Esophagus squamous epithelium (tissue), 5 donors: ENCODE measurements at places on chromosomes 12 and 14.

DNA sequence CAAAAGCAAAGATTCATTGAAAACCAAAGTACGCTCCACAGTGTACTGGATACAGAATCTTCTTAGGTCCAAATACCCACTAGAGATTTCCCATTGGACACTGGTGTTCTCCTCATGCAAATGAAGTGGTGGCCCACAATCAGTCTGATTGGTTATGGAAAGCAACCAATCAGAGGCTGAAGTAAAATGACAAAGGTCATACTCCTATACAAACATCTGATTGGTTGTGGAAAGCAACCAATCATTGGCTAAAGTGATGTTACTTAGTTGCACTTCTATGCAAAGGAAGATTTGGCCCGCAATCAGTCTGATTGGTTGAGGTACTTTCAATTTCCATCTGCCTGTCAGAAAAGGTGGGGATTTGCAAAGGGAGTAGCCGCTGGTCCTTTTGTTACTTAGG is 1.3 kb upstream of the WASHC3 start:
- no peak for DNase-seq

DNA sequence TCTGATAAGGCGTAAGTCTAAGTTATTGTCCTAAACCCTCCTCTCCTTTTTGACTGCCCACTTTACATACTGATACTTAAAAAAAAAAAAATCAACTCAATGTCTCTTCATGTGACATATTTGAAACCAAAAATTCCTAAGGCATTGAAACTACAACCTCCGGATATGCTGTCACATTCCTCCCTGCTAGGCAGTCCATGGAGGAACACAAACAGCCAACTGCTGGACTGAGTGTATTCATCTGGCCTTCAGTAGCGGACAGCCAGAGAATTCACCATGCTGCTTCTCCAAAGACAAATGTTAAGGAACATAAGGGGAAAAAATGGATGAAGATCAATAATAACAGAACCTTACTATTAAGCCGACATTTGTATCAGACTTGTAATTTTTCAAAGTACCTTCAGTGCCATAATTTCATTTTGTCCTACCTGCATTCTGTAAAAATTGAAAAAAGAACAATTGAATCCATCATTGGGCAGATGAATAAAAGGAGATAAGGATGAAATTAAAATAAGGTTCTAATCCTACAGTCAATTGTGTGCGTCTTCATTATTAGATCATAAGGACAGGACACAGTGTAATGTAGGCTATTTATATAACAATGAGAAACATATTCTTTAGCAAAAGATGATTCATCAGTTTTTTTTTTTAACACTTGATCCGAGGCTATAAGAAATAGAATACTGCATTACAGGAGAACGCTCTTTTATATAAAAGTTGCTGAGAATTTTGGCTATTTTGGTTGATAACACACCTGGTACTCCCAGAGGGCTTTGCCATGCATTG is 12.2 kb downstream of the RERG start:
- no peak for DNase-seq

GRCh38 chr14:74548881-74549280 is 55.3 kb downstream of the ISCA2 start:
- no peak for DNase-seq

DNA sequence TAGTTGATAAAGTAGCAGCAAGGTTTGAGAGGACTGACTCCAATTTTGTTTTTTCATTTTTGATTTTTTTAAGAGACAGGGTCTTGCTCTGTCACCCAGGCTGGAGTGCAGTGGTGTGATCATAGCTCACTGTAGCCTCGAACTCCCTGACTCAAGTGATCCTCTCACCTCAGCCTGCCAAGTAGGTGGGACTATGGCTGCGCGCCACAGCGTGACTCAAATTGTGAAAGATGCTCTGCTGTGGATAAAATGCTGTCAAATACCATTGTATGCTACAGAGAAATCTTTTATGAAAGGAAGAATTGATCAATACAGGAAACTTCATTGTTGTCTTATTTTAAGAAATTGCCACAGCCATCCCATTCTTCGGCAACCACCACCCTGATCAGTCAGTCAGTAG is 48.3 kb downstream of the SCN8A start:
- DNase-seq = no peak

- DNase-seq = no peak
These were observed 395.2 kb upstream of the DCN start for GRCh38 chr12:91577586-91578539.

- DNase-seq = no peak
These were observed 2.1 kb downstream of the LDHB start for GRCh38 chr12:21655591-21655990.

- DNase-seq = no peak
These were observed 119.6 kb downstream of the NUAK1 start for GRCh38 chr12:106019144-106019543.

DNA sequence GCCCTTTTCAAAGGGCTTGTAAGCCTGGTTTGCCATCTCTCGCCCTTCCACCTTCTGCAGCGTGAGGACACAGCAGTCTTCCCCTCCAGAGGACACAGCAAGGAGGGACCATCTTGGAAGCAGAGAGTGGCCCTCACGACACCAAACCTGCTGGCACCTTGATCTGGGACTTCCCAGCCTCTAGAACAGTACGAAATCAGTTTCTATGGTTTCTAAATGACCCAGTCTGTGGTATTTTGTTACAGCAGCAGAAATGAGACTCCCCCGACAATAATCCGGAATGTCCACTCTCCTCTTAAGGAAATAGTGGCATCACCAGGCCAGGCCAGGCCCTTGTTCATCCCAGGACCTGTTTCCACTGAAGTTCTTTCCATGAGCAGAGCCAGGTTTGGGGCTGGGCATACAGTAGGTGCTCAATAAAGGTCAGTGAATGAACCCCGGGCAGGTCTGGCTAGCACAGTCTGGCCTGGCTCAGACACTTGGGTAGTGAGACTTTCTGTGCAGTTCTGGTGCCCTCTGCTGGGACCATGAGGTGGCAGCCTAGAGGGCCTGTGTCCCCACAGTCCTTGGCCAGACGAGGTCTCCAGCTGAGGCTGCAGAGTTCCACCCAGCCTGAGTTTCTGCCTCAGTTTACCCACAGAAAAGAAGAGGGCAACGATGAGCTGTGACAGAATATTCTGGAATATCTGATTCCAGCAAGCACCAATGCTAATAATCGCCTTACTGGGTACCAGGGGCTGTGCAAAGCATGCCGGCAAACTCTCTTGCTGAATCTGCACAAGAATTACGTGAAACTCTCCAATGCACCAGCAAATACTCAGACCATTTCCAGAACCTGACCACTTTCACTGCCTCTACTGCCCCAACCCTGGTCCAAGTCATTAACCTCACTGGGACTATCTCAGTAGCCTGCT is 14.0 kb downstream of the ABCB9 start:
- DNase-seq = no peak

DNA sequence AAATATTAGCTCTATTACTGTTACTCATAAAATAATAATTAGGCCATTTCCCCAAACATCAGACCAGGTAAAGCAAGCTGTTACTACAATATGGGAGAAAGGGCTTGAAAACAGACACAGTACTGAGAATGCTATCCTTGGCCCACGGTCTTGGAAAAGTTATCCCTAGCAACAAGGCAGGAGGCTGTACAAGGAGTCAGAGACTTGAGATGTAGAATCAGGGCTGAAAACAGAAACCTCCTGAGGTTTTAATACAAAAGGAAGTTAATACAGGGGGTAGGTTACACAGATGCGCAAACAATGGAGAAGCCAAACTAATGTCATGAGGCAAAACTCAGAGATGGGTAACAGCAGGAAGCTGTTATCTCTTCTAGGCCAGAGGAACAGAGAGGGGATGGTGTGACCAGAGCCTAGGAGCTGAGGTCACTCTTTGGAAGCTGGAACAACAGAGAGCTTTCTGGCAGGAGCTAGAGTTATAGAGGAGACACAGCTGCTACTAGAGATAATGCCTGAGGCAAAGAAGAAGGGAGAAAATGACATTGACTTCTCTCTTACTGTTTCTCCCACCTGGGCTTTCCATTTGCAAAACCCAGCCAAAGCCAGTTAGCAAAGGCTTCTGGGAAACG is 248.8 kb downstream of the SUDS3 start:
- no peak for DNase-seq

DNA sequence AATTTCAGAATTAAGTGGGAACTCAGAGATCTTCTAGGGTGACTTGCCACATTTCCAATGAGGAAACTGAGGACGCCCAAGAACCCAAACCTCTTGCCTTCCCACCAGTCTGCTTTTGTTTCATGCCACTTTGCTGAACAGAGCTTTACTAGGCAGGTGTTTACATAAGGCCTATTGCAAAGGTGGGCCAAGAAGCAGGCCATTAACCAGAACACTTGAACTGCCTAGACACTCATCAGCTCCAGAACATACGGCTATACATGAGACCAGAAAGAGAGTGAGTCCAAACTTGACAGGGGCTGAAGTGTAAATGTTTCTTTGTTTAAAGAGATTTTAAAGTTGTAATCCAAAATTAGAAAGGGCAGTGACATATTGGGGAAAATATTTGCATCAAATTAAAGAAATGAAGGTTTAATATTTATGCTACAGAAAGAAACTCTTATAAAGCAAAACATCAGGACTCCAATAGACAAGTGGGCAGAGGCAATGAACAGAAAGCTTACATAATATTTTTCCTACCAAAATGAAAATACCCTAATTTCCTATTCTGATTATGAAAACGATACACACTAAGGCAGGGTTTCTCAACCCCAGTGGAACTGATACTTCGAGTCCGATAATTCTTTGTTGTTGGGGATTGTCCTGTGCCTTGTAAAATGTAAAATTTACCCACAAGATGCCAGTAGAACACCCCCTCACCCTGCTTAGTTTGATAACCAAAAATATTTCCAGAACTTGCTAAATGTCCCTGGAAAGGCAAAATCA is 11.7 kb downstream of the BATF start:
- DNase-seq = no peak

DNA sequence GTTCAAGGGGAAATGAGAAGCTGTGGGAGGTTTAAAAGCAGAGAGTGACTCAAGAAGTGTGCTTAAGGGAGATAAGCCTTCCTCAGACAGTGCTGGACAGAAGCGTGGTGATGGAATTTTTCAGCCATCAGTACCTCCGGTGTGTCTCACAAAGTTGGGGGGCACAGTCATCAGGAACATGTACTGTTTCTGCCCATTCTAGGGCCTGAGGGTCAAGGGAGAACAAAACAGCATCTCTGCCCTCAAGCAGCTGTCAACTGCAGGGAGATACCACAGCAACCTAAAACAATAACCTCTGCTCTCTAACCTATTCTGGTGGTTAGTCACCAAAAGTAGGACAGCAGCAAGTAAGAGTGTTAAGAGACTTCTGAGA is 2.0 kb upstream of the STON2 start:
- DNase-seq = no peak

GRCh38 chr14:34212172-34212929 is 249.7 kb downstream of the SPTSSA start:
- no peak for DNase-seq

GRCh38 chr12:41014643-41015020 is 173.5 kb upstream of the PDZRN4 start:
- no peak for DNase-seq

GRCh38 chr14:32019276-32019675 is 57.8 kb upstream of the ARHGAP5 start:
- no peak for DNase-seq

DNA sequence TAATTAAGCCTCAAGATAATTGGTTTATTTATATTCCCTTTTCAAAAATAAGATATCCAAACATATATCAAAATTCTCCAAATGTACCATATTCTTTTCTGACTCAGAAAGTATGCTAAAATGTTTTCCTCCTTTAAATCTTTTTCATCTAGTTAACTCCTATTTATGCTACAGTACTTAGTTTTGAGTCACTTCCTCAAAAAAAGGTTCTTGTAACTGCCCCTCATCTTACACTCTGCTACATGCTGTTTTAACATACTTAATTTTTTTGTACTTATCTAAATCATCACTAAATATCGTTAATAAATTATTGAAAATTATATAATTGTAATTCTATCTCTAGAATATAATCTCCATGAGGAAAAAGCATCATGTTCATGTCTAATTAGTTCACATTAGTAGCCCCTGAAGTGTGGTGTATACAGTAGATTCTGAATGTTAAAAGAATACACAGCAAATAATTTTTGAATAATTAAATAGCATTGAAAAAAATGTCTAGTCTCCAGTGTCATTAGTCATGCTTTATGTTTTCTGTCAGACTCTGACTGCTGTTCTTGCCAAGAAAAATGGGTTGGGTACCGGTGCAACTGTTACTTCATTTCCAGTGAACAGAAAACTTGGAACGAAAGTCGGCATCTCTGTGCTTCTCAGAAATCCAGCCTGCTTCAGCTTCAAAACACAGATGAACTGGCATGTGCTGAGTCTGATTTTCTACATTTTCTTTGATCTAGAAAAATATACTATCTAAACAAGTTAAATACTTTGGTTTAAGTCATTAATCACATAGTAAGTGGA is 3.5 kb downstream of the KLRD1 start:
- DNase-seq = no peak

DNA sequence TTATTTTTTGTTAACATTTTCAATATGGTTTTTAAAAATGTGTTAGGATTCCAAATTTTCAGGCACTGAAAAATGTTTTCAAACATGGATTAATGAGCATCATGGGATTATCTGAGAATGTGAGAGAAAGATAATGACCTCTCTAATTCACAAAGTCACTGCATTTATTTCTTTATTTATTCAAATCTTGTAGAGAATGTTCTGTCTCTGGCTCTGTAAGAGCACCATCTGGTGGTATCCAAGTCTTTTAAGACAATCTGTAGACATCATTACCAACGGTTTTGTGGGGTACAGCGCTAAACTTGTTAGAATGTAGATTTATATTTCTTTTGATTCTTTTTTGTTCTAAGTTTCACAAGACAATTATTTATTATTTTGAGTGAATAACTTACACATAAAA is 956.0 kb upstream of the NOVA1 start:
- no peak for DNase-seq

- DNase-seq = no peak
These were observed 31.8 kb upstream of the RAD51AP1 start for GRCh38 chr12:4506870-4507269.

DNA sequence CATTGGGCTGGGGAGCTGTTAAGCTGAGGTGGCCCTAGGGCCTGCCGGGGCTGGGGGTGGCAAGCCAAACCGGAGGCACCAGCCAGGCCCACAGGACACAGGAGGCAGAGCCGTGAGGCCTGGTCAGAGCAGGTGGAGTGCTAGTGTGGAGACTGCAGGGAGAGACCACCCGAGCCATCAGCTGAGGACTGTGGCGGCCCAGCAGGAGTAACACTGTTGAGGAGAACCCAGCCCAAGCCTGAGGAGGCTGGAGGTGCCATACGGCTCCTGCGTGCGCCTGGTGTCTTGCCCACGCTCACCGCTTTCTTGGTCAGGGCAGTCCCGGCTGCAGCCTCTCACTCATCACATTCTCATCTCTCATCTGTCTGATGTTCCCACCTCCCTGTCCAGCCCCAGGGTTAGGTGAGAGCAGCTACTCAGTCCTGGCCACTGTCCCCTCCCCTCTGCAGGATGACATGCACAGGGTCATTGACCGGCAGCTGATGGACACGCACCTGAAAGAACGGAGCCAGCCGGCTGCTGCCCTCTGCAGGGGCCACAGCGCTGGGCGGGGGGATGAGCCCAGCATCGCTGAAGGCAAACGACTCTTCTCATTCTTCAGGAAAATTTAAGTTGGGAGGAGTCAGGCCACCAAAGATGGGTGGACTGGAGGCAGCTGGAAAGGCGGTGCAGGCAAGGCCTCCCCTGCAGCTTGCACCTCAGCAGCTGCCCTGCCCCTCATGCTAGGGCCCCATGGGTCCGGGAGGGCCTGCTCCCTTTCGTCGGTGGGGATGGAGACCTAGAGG is 23.8 kb downstream of the RAB35 start:
- no peak for DNase-seq
